ENCODE measurements at places on chromosomes 3 and 15.

- no peak for DNase-seq
These were observed 307.8 kb upstream of the AGTR1 start for GRCh38 chr3:148389916-148390315.

GRCh38 chr3:99837715-99838114, 20.1 kb downstream of the CMSS1 start:
- no peak for DNase-seq

- no peak for DNase-seq
These were observed 13.6 kb downstream of the WNT7A start for GRCh38 chr3:13866041-13866965.

DNA sequence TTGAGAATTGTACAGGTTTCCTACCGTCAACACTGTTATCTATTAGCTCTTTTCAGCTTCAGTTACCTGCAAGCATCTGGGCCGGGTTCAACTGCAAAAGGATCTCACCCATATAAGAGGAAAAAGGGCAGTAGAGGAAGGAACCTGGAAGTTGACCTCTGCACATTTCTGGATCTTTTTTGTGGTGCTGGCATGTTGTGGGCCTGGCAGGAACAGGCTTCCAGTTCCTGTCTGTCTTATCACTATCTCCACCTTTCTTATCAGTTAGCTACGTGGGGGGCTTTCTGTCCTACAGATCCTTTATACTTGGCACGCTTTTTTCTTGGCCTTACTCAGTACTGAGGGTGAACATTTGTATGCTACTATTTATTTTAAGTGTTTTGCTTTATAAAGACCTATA, 42.2 kb upstream of the TJP1 start:
- DNase-seq = no peak

DNA sequence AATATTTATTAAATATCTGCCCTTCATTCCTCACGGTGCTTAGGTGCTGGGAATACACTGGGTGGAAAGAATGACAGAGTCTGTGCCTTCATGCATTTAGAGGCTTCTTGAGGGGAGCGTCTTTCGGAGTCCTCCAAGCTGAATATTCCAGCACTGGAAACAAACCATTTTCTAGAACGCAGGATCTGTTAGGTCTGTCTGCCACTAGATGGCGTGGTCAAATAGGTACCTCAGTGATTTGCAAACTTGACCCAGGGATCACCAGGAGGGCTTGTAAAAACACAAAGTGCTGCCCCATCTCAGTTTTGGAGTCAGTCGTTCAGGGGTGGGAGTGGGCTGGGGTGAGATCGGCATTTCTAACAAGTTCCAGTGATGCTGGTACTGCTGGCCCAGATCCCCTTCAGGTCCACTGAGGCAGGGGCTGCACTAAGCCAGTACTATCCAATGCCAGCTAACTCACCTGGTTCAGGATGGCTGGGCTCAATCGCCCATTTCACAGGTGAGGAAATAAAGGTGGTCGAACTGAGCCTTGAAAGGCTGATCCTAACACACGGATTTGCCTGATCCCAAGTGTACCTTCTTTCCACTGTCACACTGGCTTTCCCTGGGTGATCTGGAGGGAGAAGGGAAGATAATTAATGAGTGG, 14.8 kb downstream of the ARNT2 start:
- DNase-seq = no peak

DNA sequence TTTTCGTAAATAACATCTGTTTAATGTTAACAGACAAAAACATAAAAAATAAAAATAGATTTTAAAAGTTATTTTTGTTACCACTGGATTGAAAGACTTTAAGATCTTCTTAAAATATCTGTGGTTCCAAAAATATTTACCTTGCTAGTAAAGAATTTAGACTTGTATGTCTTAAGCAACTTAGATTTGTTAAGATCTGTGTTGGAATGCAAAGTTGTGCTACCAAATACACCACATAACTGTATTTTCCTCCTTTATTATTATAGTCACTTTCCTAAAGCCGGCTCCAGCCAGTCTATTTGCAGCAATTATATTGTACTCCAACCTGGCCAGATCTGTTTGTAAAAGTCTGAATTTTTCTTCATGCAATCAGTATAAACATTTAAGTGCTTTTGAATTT, 63.7 kb downstream of the SPRED1 start:
- DNase-seq = no peak

DNA sequence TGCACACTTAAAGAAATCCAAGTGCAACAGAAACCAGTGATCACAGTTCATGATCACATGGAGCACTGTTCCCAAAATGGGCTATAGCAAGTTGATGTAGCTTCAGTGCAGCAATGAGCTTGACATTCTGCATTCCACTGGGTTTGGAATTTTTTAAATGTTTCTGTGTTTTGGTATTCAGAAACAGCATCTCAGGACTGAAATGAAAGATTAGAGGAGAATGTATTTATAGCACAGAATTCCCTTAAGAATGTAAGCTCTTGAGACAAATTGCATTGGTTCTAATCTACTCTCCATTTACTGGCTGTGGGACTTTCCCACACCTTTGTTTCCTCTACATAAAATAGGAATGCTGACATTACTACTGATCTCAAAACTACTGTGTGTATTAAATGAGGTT, 162.7 kb downstream of the FGF12 start:
- DNase-seq = no peak

- no peak for DNase-seq
These were observed 30.5 kb downstream of the CD47 start for GRCh38 chr3:108060331-108060730.

GRCh38 chr3:59786374-59786773, 736.5 kb upstream of the CFAP20DC start:
- no peak for DNase-seq

DNA sequence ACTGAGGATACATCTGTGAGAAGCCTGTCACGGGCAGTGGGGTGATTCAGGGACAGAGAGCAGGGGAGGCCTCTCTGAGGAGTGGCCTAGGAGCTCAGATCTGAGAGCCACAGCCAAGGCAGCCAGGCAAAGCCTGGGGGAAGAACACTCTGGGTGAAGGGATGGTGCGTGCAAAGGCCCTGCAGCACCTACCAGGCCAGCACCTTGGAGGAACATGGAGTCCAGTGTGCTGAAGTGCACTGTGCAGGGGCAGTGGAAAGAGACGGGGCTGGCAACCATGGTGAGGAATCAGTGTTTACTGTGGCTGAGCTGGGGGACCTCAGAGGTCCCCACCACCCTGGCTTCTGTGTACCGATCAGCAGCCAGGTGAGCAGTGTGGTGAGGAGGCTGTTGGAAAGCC, 48.0 kb downstream of the NUP210 start:
- no peak for DNase-seq

- no peak for DNase-seq
These were observed 105.7 kb downstream of the APBA2 start for GRCh38 chr15:28991236-28992171.

GRCh38 chr3:127545216-127545615, 45.3 kb downstream of the TPRA1 start:
- no peak for DNase-seq

- DNase-seq = no peak
These were observed 39.2 kb upstream of the POLR2M start for GRCh38 chr15:57667171-57667849.

DNA sequence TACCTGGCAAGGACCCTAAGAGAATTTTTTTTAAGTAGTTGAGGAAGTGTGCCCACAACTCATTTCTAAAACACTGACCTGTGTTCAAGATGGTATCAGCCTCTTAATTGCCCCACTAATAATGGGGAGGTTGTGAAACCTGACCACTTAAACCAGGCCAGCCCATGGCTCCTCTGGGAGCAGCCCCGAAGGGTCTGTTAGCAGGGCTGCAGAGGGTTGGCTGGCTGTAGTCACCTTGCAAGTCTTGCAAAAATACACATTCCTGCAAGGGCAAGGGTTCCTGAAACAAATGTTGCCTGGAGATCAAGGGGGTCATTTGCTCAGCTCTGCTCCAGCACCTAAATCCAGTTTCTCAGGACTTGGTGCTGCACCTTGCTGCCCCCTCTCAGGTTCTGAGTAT, 3.2 kb downstream of the IL17RD start:
- no peak for DNase-seq

DNA sequence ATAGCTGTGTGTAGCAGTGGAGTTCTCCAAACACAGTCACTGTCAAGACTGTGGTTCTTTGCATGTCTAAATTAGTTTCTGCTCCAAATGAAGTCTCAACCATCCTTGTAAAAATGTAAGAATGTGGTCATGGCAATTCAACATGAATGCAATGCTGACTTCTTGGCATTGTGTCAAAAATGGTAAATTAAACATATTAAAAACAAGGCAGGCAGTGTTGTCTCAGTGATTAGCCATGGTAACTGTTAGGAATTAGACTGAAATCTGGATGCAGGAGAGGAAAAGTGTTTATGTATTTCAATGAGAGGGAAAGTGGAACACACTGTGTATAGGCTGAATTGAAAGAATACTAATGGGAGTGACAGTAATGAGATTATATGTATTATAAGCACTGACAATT, 597.2 kb downstream of the EDEM1 start:
- DNase-seq = no peak

DNA sequence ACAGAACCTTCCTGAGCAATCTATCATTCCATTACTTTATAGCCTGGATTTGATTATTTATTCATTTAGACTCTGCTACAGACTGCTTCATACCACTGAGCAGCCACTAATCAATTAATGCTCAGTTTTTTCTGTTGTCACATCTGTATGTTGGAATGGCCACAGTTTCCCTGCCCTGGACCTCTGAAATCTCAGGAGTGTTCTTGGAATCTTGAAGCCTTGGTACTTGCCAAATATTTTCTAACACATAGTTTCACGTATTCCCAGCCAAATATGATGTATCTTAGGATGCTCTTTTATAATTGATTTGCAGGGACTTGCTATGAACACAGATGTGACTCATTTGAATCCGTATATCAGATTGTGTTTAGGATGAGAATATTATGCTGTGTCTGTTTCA, 225.8 kb downstream of the TAFA4 start:
- DNase-seq = no peak

DNA sequence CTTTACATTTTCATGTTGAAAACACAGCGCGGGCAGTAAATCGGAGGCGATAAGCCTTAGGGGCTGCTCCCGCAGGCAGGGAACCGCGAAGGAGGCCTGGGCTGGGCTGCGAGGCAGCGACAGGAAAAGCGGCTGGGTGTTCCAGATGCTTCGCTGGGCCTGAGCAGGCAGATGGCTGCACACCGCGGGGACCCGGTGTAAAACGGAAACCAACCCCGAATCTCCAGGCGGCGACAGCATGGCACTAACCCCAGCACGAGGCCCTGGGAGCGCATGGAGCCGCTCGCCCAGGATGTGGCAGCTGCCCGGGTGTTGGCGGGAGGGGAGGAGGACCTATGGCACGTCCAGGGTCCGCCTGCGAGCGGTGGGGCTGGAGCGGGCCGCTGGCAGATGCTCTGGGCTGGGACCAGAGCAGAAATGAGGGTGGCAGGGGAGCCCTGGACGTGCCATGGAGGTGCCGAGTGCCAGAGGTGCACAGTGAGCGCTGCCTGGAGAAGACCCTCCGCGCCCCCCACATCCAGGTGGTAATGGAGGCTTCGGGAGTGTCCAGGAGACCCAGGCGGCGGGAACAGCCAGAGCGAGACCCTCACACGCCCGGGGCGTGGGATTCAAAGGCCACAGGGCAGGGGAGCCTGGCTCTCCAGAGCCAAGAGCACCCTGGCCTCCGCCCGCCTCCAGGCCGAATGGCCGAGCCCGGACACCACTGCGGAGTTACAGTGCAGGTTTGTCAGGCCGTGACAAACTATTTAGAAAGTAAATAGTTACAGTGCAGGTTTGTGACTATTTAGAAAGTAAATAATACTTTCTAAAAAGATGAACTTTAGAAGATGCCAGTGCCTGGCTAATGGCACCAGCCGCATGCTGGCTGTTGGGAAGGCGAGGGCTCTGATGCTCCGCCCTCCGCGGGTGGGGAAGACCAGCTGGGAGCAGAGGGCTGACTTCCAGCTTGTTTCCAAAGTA, 293.6 kb downstream of the OCA2 start:
- DNase-seq = no peak

DNA sequence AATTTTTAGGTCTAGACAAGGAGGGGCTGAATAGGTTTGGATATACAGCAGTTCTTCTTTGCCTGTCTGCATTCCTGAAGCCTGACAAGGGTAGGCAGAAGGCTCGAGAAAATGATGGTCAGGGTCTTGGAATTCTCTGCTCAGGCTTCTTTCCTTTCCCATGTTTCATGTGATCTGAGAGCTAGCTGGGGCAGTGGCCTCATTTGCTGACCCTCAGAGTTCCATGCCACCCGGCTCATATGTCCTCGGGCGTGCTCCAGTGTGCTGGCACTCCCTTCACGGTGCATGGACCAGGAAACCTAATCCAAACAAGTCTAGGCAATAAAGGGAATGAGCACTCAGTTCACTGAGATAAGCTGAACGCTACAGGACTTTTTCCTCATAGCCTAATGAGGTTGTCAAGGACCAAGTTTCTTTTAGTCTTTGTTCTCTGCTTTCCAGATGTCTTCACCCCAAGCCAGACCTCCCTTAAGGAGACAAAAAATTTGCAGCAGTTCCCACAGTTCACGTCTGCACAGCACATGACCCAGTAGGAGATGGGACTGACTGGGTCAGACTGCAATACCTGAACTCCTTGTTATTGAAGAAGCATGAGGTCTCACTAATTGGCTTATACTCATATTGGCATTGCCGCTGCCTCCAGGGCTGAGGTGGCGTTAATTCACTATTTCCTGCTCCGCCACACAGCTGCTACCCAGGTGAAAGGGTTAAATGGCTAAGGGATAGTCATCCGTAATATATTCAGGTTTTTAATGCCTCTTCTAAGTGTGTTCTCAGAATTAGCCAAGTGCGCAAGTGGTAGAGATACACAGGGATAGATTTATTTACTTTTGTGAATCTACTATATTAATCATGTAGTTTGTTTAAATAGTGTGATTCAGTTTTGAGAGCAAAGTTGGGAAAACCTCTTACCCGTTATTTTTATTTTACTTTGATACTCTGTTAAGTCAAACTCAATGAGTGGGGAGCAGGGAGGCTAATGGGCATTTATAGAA, 15.3 kb upstream of the RTP4 start:
- DNase-seq = no peak

DNA sequence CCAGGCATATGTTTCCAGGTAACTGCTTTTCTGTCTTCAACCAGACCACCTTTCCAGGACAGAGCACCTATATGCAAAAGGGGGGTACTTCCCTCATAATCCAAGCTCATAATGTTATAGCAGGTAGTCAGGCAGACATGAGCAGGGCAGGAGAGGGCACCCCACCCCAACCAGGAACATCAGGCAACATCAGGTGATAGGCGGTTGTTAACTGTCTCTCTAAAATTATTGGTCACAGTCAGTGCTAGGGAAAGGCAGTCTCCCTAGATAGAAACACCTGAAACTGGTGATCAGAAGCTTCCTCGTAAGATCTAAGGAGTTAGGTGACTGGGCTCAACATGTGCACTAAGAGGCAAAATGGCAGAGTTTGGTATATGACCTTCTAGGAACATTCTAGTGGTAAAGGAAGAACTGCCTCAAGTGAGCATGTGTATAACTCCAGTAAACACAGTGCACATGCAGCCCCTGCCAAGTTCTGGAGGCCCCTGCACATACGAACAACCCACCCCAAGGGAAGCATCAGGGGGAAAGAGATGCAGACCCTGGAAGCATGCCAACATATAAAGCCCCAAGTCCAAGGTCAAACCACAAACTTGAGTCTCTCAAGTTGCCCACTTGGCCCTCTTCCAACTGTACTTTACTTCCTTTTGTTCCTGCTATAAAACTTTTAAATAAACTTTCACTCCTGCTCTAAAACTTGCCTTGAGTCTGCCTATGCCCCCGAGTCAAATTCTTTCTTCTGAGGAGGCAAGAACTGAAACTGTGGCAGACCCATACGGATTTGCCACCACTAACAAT, 270.9 kb downstream of the ULK4 start:
- no peak for DNase-seq

GRCh38 chr15:65641768-65642475, 20.2 kb downstream of the SLC24A1 start:
- DNase-seq = no peak
